ENCODE measurements at places on chromosomes 16 and 17.
A peak's percentile ranks its signal among the peaks of the same experiment; 100 is the strongest.

GRCh38 chr17:74592087-74592990 lies at the start of gene CD300LD:
Gene CD300LD, minus strand, starts transcription at chr17:74592283. Its CDS starts 81 bp downstream, at chr17:74592202.
- no peak for DNase-seq

DNA sequence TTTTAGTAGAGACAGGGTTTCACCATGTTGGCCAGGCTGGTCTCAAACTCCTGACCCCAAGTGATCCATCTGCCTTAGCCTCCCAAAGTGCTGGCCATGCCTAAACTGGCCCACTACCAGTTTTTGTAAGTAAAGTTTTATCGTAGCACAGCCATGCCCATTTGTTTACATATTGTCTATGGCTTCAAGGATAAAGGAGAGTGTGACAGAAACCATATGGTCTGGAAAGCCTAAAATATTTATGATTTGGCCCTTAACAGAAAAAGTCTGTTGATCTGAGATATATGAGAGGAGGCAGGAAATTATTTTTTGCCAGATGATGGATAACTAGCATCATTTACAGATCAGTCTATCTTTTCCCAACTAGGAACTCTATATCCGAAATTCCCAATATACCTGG lies 4.5 kb downstream of the AKAP10 start:
- no peak for DNase-seq

GRCh38 chr17:72008236-72008876 lies 112.5 kb upstream of the SOX9 start:
- DNase-seq, result no peak

GRCh38 chr16:83849421-83849820 lies 41.6 kb downstream of the HSBP1 start:
- DNase-seq, result no peak

- no peak for DNase-seq
Measured at GRCh38 chr17:37796076-37796475, 51.2 kb upstream of the HNF1B start.

- no peak for DNase-seq
Measured at GRCh38 chr16:1378804-1379303, 27.1 kb downstream of the GNPTG start.

DNA sequence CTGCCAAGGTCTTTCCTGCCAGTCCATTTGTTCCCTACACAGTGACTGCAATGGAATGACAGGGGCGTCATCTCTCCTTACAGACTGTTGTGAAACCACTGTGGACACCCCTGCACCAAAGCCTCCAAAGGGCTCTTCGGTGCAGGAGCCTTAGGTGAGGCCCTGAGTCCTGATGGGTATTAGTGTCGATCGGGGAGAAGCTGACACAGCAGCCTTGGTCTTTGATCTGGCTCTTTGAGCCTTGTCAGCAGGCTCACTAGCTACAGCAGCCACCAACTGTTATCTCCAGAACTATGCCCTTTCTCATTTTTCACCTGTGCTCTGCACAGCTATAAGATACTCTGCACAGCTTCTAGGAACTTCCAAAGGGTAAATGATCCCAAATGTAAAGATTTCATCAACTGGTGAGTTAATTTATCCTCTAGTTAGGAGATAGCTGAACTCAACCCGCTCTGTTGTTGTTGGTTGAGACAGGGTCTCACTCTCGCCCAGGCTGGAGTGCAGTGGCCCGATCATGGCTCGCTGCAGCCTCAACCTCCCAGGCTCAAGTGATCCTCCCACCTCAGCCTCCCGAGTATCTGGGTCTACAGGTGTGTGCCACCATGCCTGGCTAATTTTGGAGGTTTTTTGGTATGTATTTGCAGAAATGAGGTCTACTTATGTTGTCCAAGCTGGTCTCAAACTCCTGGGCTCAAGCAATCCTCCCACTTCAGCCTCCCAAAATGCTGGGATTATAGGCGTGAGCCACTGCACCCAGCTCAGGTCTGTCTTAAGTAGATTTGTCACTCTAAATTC lies 19.7 kb downstream of the G6PC1 start:
- DNase-seq, result no peak

- peak; percentile 25 for DNase-seq
Measured at GRCh38 chr16:47873434-47873833, 282.4 kb downstream of the ABCC12 start.

DNA sequence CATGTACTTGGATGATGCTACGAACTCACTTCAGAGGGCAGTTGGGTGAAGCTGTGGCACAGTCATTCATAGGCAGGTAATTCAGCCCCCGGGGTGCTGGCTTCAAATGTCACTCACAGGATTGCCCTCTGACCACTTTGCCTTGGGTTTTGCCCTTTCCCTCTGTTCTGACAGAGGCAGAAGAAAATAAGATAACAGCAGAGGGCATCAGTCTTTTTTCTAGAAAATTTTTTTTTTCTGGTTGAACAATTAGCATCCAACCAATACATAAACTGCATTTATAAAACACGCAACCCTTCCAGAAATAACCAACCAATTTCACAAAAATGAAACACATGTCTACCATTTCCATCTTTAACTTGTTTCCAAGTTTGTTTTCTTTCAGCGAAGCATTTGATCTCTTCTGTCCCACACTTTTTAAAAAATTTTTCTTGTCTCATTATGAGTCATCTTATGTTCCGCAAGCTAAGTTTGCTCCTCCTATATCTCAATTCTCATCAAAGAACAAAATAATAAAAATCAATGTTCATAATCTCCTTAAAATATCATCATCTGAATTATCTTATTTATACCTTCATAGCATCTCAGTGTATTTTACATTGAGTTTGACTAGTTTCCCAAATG lies 15.6 kb downstream of the NACA2 start:
- no peak for DNase-seq

DNA sequence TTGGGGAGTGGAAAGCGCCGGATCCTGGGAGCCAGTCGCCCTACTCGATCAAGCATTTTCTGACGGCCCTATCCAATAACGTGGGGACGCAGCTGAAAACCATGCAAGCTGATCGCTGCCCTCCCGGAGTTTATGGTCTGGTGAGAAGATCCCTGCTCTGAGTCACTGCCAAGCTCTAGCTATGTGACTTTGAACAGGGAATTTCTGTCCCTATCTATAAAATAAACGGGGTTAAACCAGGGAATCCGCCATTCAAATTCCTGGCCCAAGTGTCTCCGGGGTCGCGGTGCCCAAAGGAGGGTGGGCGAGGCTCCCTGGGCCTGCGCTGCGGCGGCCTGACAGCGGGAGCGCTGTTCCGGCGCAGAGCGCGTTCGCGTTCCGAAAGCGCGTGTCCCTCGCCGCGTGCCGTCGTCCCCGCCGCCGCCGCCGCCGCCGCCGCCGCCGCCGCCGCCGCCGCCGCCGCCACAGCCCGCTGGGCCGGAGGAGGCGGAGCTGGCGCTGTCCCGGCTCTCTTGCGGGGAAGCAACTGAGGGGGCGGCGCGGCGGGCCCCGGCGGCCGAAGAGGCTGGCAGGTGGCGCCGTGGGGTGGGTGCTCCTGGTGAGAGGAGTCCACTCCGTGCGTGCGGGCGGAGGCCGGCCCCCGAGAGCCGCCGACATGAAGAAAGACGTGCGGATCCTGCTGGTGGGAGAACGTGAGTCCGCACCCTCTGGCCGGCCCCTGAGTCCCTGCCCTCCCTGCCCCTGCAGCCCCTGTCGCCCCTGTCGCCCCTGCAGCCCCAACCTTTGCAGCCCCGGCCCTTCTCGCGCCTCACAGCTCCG lies at the start of gene RHOT1:
Gene RHOT1 (plus strand): TSS at position 465 of the 819 bp plus-strand sequence. CDS start 191 bp downstream, at position 656.
- DNase-seq, result peak; percentile 84

- DNase-seq, result no peak
Measured at GRCh38 chr17:65918500-65918899, 273.4 kb downstream of the CEP112 start.

DNA sequence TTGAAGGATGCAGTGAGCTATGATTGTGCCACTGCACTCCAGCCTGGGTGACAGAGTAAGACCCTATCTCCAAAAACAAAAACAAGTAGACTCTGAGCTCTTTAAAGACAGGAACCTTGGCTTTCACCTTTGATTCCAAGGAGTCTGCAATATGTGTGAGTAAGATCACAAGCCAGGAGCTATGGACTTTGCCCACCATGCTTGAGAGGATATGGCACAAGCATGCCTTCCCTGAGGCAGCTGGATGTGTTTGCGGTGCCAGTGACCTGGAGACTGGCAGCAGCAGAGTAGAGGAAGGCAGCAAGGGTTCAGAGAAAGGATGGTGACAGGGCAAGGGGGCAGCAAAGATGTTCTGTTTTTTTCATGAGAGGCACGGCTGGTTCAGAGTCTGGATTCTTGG lies 14.5 kb upstream of the PRKCA start:
- DNase-seq, result no peak

DNA sequence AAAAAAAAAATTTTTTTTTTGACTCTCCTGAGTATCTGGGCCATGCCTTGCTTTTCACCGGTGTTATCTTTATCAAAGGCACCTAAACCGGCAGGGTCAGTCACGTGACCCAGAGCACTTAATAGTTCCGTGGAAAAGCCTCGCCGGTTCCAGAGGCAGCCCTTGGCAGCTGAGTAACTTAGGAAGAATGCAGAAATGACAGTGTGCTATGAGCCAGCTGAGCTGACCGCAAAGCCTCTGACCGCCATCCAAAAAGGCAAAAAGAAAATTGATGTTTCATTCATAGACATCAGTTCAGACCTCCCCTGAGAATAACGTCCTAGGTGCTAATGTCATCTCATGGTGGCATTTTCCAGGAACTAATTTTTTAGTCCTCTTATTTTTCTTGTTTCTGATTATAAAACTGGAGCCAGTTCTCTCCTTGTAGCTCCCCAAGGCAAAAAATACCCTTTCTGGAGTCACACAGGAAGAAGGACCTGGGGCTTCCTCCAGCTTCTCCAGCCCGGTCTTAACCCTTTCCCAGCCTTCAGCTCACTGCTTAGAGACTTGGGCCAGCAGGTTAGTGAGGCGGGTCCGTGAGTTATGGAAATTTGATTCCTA lies 122.6 kb downstream of the SOCS1 start:
- DNase-seq, result no peak

DNA sequence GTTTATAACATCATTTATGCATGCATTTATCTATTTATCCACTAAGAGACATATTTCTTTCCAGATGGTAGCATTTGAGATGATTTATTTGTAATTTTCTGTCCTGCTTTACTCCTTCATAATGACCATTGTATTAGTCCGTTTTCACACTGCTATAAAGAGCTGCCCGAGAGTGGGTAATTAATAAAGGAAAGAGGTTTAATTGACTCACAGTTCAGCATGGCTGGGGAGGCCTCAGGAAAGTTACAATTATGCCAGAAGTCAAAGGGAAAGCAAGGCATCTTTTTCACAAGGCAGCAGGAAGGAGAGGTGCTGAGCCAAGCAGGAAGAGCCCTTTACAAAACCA lies 28.6 kb downstream of the TRIM25 start:
- no peak for DNase-seq

DNA sequence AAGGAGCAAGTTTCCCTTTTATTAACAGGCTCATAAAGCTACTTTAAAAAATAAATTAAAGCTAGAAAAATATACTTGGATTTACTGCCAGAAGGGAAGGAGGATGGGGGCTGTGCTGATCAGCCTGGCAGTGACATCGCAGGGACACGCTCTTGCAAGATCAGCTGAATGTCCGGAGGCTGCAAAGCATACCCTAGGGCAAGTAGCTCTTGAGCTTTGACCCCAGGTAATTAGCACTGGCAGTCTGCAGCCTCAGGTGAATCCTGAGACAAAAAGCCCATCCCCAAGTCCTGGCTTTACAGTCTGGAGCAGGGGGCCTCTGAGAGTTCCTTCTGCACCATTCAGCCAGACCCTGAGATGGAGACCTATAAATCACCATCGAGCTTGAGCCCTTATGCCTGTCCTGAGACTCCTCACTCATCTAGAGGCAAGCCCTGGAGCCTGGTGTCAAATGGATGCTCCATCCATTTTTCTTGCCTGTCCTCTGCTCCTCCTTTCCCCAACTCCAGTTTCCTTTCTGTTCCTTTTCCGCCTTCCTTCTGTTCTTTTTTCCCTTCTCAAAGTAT lies 131.7 kb downstream of the TMEM114 start:
- DNase-seq, result no peak

DNA sequence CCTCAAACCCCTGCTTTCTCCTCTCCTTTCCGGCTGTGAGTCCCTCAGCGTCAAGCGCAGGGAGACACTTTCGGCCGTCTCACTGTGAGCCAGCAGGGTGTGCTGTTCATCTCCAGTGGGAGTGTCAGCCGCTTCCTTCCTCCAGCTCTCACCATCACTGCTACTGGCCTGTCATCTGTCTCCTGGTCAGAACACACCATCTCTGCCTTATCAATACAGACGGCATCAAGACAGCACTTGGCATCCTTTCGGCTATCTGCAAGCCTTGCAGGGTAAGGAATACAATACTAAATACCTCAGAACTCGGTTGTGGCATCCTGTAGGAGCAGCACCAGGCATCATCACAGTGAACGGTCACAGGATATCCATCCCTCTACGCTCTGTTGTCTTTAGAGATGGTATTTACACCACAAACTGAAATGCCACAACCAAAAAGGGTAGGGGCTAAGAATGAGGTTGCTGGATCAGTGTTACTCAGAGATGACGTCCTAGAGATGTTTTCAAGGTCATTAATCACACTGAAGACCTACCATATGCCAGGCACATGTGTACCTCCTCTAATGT lies 20.7 kb upstream of the CMTM4 start:
- peak; percentile 28 for DNase-seq

DNA sequence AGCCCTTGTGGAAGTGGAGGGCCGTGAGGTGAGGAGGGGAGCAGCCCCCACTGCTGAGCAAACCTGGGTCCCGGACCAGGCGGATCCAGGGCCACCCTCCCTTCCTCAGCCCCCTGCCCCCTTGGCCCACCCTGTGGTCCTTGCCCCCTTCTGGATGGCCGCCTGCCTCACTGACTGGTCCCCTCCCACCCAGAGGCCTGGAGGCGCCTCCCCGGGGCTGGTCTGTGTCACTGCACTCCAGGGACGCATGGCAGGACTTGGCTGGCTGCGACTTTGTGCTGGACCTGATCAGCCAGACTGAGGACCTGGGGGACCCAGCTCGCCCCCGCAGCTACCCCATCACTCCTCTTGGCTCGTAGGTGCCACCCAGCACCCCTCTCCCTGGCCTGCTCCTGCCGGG lies 19.2 kb upstream of the SMIM5 start:
- DNase-seq, result peak; percentile 37

DNA sequence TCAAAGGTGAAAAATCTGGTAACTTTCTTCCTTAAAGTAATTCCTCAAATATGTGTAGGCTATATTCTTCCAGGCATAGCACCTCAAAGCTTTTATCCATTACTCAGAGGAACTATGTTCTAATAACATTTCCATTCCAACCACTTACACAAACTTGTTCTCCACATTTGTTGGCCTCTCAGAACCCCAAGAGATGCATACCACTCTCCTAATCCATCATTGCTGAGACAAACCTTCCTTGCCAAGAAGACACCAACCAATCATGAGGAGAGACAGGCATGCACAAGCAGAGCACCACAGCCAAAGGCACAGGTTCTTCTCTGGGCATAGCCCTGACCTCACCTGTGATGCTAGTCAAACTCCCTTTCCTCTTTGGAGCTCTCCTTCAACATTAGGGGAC lies 20.9 kb downstream of the CDH11 start:
- no peak for DNase-seq

DNA sequence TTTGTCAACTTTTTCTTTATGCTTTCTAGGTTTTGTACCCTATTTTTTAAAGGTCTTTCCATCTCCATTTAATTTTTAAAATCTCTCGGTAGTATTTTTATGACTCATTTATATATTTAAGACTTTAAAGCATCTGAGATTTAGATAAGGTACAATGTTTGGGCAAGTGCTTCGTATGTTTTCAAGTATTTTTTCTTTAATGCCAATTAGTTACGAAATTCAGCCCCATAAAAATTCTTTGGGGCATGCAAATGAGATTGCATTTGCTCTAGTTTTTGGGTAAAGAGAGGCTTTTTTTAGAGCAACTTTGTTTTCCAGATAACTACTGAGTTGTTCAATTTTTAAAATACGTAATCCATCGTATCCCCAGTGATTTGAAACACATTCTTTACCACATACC lies 65.3 kb upstream of the CRHR1 start:
- DNase-seq, result no peak

Measured in NAMALWA (cell line).